ENCODE measurements at places on chromosomes 3 and 15.

- peaks cover 21% of the 10 kb centered on the region for H3K4me1 ChIP-seq
- H3K27ac ChIP-seq = peak overlapping the region; percentile 5
- H3K36me3 ChIP-seq = no peaks in the 10 kb centered on the region
- peak overlapping the region; percentile 9 for H3K4me3 ChIP-seq
- H3K27me3 ChIP-seq = no peaks in the 10 kb centered on the region
Measured at GRCh38 chr3:168087539-168087938, 8.2 kb downstream of the GOLIM4 start.

DNA sequence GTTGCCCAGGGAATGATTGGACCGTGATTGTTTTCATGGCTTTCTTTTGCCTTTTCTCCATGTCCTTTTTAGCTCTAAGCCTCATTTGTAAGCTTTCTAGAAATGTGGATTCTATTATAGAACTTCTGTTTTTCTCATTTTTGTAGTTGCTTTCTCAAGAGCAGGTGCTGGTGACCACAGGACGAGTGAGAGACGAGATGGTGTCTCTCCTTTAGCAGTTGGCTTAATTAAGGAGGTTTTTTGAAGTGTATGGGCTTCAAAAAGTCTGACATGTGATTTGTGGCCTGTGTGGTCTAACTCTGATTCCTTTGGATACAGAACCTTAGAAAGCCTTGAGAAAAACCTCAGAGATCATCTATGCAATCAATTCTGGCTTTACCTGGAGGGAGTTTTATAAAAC is 292.8 kb downstream of the LPP start:
- peaks cover 14% of the 10 kb centered on the region for H3K4me1 ChIP-seq
- H3K27me3 ChIP-seq = no peaks in the 10 kb centered on the region

DNA sequence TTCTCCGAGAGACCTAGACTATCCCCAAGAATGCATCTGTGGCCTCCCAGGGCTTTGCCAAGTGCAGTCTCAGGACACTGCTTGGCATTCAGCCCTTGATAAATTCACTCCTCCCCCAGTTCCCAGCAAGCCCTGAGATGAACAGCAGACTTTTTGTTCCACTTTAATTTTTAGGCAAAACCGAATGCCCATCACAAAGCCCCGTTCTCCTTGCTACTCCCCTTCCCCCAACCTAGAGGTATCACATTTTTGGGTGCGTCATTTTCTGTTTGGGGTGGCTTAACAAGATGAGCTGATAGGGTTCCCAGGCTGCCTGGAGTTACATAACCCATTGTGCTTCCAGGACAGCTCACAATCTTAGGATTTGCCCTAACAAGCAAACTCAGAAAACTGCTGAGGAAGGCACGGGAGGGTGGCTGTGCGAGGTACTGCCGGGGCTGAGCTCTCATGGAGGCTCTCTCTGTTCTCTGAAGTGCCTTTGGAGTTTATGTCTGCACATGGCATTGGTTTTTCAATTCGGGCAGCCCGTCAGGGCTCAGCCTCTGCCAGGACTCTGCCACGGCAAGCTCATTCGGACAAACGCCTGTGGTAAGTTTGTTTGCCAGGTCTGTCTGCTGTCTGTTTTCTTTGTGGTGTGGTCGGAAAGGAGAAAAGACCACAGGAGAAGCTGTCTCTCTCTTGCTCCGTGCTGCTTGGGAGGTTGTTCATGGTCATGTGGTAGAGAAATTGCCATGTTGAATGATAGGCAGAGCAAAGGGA is at the start of gene TRAK1:
Gene TRAK1 (plus strand): TSS at position 385 of the 759 bp plus-strand sequence. CDS start 113 bp downstream, at position 498.
- DNase-seq = no peak
- peaks cover 79% of the 10 kb centered on the region for H3K4me1 ChIP-seq
- H3K27me3 ChIP-seq = no peaks in the 10 kb centered on the region
- peak within 1 kb of the TSS; percentile 63 for H3K27ac ChIP-seq

GRCh38 chr3:101807888-101808287 is 28.9 kb downstream of the NXPE3 start:
- no peak overlapping the region for H3K27ac ChIP-seq
- H3K4me3 ChIP-seq = no peak overlapping the region
- no peaks in the 10 kb centered on the region for H3K27me3 ChIP-seq
- DNase-seq = no peak

DNA sequence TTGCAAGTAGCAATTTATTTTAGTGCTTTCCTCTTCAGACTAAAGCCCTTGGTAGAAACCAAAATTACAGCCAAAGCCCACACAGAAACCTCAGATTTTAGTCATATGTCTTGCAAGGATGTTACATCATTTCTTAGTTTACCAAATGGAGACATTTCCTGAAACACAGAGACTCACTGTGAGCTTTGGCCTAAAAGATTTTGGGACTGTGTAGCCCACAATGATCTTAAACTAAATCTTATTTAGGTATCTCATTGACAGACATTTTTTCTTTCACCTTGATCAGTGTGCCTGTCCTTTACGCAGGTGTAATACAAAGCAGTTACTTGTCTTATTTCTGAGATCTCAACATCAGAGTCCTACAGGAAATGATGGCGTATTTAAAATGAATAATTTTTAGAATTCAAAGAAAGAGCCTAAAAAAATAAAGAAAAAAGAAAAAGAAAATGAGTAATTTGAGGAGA is 27.8 kb upstream of the AP4E1 start:
- H3K36me3 ChIP-seq = no peaks in the 10 kb centered on the region
- DNase-seq = peak; percentile 54
- peaks cover 65% of the 10 kb centered on the region for H3K4me1 ChIP-seq
- no peaks in the 10 kb centered on the region for H3K27me3 ChIP-seq
- H3K4me3 ChIP-seq = no peak overlapping the region
- H3K27ac ChIP-seq = peak overlapping the region; percentile 45

- no peak overlapping the region for H3K4me3 ChIP-seq
- no peaks in the 10 kb centered on the region for H3K4me1 ChIP-seq
- no peaks in the 10 kb centered on the region for H3K36me3 ChIP-seq
- DNase-seq = no peak
Measured at GRCh38 chr15:34793901-34794300, 1.4 kb downstream of the ACTC1 start.

- H3K36me3 ChIP-seq = no peaks in the 10 kb centered on the region
- no peak overlapping the region for H3K4me3 ChIP-seq
- no peak overlapping the region for H3K27ac ChIP-seq
- H3K27me3 ChIP-seq = no peaks in the 10 kb centered on the region
- H3K4me1 ChIP-seq = no peaks in the 10 kb centered on the region
- no peak for DNase-seq
Measured at GRCh38 chr15:38226608-38227266, 25.9 kb upstream of the SPRED1 start.

GRCh38 chr3:149058602-149059001 is 27.7 kb downstream of the HLTF start:
- peaks cover 4% of the 10 kb centered on the region for H3K36me3 ChIP-seq
- no peaks in the 10 kb centered on the region for H3K27me3 ChIP-seq

DNA sequence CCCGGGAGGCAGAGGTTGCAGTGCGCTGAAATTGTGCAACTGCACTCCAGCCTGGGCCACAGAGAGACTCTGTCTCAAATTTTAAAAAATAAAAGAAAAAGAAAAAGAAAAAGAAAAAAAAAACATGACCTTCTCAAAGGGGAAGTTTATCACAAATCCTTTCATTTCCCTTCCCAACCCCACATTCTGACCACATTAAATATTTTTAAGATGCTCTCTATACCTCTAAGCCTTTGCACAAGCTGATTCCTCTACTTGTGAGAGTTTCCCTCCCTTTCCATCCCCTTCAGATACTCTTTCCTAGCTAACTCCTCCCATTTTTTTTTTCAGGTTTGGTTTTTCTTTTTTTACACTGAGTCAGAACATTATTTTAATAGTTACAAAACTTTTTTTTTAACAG is 4.0 kb downstream of the HIGD1A start:
- no peak overlapping the region for H3K4me3 ChIP-seq
- no peaks in the 10 kb centered on the region for H3K36me3 ChIP-seq
- no peaks in the 10 kb centered on the region for H3K27me3 ChIP-seq
- H3K27ac ChIP-seq = no peak overlapping the region

GRCh38 chr3:31713816-31714215 is 181.1 kb downstream of the STT3B start:
- H3K4me3 ChIP-seq = no peak overlapping the region
- no peak for DNase-seq
- H3K36me3 ChIP-seq = no peaks in the 10 kb centered on the region

DNA sequence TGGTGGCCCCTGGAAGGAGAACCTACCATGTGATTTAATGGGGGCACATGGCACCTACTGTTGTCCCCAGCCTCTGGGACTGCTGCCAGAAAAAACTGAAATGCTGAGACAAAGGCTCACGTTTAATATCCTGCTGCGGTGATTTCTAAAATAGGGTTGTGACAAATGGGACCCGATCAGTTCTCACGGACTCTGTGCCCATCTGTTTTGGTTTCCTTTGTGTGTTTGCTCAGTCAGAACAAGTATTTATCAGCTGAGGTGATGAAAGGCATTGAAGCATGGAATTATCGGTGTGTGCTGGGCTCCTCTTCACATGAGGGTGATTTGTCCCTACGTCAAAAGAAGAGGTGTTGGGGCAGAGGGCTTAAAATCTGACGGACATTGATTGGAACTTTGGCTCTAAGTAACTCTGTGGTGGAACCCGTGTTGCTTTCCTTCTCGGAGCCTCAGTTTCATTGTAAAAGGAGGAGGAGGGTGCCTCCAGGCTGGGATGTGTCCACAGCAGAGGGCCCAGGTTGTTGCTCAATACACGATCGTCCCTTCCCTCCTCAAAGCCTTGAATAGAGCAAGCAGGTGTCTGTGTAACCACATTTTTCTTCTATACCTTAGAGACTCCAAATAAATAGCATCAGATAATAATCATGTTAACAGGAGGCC is 283.3 kb upstream of the RGMA start:
- no peaks in the 10 kb centered on the region for H3K27me3 ChIP-seq
- no peak for DNase-seq
- no peak overlapping the region for H3K4me3 ChIP-seq
- no peaks in the 10 kb centered on the region for H3K4me1 ChIP-seq
- H3K27ac ChIP-seq = no peak overlapping the region

DNA sequence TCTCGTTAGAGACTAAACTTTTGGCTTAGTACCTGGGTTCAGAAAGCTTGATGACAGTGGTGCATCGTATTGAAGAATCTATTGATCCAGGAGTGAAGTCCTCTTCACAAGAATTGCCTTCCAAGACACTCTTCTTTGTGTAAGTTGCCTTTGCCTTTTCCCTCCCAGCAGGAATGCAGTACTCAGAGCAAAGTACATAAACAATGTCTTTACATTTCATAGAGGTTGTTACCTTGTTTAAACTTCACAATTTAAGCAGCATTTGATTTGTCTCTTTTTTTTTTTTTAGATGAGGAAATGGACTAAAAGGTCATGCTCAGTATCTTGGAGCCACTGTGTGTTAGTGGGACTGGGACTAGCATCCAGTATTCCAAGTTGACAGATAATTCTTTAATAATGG is 9.9 kb downstream of the RAB7A start:
- DNase-seq = no peak
- H3K36me3 ChIP-seq = no peaks in the 10 kb centered on the region
- H3K4me1 ChIP-seq = peaks cover 9% of the 10 kb centered on the region
- H3K27ac ChIP-seq = no peak overlapping the region

DNA sequence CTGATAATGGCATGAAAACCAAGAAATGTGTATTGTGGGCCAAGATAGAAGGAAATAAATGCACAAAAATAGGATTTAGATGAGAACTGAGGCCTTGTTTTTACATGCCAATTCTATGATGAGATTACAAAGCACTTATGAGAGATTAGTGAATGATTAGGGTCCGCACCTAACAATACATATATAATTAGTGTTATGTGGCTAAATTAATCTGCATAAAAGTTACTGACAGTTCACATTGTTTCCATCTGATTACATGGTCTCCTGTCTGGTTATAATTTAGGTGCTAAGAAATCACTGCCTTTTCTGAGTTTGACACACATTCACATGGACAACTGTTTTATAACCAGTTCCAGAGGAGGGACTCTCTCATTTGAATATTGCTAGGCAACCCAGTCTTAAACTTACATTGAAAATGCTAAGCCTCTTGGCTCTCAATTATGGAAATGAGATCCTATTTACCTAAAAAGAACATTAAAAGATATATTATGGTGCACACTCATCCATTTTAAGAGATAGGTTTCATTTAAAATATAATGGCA is 117.0 kb upstream of the ARL6 start:
- no peaks in the 10 kb centered on the region for H3K4me1 ChIP-seq
- H3K4me3 ChIP-seq = no peak overlapping the region
- no peaks in the 10 kb centered on the region for H3K27me3 ChIP-seq
- no peaks in the 10 kb centered on the region for H3K36me3 ChIP-seq
- DNase-seq = no peak

- no peaks in the 10 kb centered on the region for H3K27me3 ChIP-seq
- no peak for DNase-seq
- no peak overlapping the region for H3K4me3 ChIP-seq
- no peaks in the 10 kb centered on the region for H3K4me1 ChIP-seq
Measured at GRCh38 chr3:160792540-160792939, 36.5 kb downstream of the PPM1L start.

DNA sequence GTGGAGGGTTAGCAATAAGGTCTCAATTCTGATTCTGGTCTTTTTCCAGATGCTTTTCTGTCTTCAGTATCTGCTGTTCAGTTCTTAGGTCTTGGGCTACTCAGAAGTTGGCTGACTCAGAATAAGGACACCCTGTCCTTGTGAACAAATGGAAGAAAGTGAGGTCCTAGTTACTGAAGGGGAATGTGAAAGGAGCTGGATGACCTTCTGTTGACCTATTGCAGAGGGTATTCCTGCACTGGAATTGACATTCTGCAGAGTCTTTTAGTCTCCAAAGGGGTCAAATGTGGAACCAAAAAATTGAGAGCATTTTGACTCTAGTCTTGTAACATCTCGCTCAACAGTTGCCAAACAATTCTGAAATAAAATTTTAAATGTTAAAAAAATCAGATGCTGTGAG is 63.0 kb downstream of the CCR1 start:
- H3K27me3 ChIP-seq = no peaks in the 10 kb centered on the region
- H3K4me3 ChIP-seq = no peak overlapping the region
- H3K36me3 ChIP-seq = no peaks in the 10 kb centered on the region
- no peak for DNase-seq

- no peak for DNase-seq
- H3K4me3 ChIP-seq = no peak overlapping the region
- no peak overlapping the region for H3K27ac ChIP-seq
- no peaks in the 10 kb centered on the region for H3K4me1 ChIP-seq
- H3K36me3 ChIP-seq = no peaks in the 10 kb centered on the region
Measured at GRCh38 chr15:78320183-78320582, 20.0 kb upstream of the CRABP1 start.

DNA sequence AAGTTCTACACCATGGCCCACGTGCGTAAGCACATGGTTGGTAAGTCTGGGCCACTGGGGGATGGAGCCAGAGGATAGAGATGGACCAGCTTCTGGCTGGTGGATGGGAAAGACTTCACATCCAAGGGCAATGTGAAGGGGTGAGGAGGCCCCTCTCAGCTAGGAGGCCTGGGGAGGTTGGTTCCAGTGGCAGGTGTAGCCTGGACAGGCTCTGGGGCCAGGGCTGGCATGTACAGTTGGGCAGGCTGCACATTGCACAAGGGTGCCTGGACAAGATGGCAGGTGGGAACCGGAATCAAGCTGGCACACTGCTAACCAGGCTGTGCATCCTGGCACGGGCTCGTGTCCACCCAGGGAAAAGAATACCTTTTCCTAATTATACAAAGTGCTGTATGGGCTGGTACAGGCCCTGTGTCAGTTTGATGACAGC is 8.1 kb downstream of the ZBTB47 start:
- DNase-seq = no peak
- no peaks in the 10 kb centered on the region for H3K36me3 ChIP-seq
- no peaks in the 10 kb centered on the region for H3K27me3 ChIP-seq

GRCh38 chr15:80527961-80528360 is 123.8 kb downstream of the ARNT2 start:
- no peaks in the 10 kb centered on the region for H3K36me3 ChIP-seq
- no peaks in the 10 kb centered on the region for H3K27me3 ChIP-seq
- no peak overlapping the region for H3K4me3 ChIP-seq

- no peaks in the 10 kb centered on the region for H3K36me3 ChIP-seq
- peaks cover 37% of the 10 kb centered on the region for H3K4me1 ChIP-seq
- no peak overlapping the region for H3K4me3 ChIP-seq
- peak overlapping the region; percentile 61 for H3K27ac ChIP-seq
Measured at GRCh38 chr3:105798381-105798934, 70.4 kb downstream of the CBLB start.
